Osteoblast (primary cell): ENCODE measurements at places on chromosomes 1 and 21. TPM values are rescaled to one million over a fixed set of nuclear protein-coding genes. Genes with fewer than 3 reads are reported as not detected.

- no peak for DNase-seq
Observed at GRCh38 chr1:208604295-208604694, 360.1 kb upstream of the PLXNA2 start.

- no peak for DNase-seq
Observed at GRCh38 chr1:65470766-65471165, 50.3 kb downstream of the LEPR start.

DNA sequence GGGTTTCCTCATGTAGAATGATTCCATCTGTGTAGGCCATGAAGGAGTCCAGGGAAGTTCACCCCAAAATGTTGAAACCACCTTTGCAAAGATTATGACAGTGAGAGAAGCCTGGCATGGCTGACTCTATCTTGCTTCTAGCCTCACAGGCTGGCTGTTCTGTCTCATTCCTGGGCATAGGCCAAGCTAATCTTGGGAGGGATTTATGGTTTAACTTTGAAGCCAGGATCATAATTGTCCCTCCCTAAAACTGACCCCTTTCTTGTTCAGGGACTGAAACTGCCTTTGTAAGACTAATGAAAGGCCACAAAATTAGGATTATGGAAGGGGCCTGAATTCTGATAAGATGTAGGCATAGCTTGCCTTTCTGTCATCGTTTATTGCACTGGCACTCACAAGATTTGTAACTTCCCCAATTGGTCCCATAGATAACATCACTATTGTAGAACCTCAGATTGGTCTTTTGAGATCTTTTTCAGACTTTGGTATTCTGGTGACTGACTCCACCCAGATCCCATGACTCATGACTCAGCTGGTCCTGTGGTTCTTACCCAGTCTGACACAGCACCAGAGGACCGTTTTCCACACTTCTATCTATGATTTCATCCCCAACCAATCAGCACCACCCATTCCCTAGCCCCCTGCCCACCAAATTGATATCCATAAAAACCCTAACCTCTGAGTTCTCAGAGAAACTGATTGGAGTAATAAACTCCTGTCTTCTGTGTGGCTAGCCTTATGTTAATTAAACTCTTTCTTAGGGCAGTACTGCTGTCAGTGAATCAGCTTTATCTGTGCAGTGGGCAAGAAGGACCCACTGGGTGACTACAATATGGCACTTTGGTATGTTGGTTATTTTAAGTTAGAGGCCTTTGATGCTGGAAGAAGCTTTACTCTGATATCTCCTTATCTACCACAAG, 13.6 kb upstream of the LAMTOR5 start:
- DNase-seq: peak; percentile 74

SHISA4 gene
- 25.3 and 27.1 TPM in 2 replicates for total RNA-seq

CFAP74 gene
- not detected in 2 replicates for total RNA-seq

CACNA1S gene
- not detected in 2 replicates for total RNA-seq
